Activated T-cell treated with anti-CD3 and anti-CD28 coated beads, Interleukin-2, amount 50 U/mL, for 72 hours (primary cell): ENCODE measurements at places on chromosomes 3 and 15. TPM values are rescaled to one million over a fixed set of nuclear protein-coding genes. Genes with fewer than 3 reads are reported as not detected.

DNA sequence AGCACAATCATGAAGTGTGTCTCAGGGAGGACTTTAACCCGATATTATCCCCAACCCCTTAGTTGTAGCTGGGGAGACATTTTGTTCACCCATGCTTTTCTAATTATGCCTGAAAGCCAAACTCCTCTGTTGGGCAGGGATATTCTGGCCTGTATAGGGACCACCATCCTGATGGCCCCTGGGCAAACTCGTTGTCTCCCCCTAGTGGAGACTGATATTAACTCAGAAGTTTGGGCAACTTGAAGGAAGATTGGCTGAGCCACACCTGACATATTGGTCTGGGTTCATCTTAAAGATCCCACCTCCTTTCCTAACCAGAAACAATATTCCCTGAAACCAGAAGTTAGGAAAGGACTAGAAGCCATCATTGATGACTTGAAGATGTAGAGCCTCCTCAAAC is 42.3 kb downstream of the TM4SF18 start:
- H3K36me3 ChIP-seq: no peaks in the 10 kb centered on the region
- H3K27ac ChIP-seq: no peak overlapping the region
- peak; percentile 11 for DNase-seq
- H3K4me1 ChIP-seq: no peaks in the 10 kb centered on the region
- peaks cover 6% of the 10 kb centered on the region for H3K27me3 ChIP-seq

Gene TMEM207
- total RNA-seq: not detected

Gene IGDCC3
- total RNA-seq: not detected

- H3K36me3 ChIP-seq: no peaks in the 10 kb centered on the region
- DNase-seq: no peak
- no peaks in the 10 kb centered on the region for H3K4me1 ChIP-seq
- H3K27ac ChIP-seq: no peak overlapping the region
- peaks cover 13% of the 10 kb centered on the region for H3K27me3 ChIP-seq
These were observed 135.8 kb upstream of the RORA start for GRCh38 chr15:61364871-61365270.

GRCh38 chr3:105885256-105885655 is 16.4 kb upstream of the CBLB start:
- no peaks in the 10 kb centered on the region for H3K27me3 ChIP-seq
- H3K27ac ChIP-seq: no peak overlapping the region
- peaks cover 1% of the 10 kb centered on the region for H3K36me3 ChIP-seq

Gene GNAT1
- total RNA-seq: not detected

DNA sequence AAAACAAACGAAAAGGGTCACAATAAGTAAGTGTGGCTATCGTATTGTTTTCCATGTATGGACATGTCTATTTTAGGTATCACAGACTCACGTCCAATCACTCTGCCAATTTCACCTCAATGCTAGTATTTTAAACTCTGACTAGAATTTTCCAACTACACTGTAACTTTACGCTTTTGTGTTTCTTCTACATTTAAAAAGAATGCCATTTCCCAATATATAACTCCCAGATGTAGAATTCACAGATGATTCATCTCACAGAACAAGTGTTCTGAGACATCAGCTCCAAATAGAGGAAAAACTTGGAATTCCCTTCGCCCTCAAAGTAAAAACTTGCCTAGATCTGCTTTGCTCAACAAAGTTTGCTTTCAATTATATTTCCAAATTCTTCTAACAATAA is 14.2 kb downstream of the LRIG1 start:
- peaks cover 89% of the 10 kb centered on the region for H3K4me1 ChIP-seq
- no peaks in the 10 kb centered on the region for H3K27me3 ChIP-seq
- H3K4me3 ChIP-seq: no peak overlapping the region
- no peak for DNase-seq
- no peaks in the 10 kb centered on the region for H3K36me3 ChIP-seq
